ENCODE measurements at places on chromosomes 7 and 10. TPM values are rescaled to one million over a fixed set of nuclear protein-coding genes. Genes with fewer than 3 reads are reported as not detected.

DNA sequence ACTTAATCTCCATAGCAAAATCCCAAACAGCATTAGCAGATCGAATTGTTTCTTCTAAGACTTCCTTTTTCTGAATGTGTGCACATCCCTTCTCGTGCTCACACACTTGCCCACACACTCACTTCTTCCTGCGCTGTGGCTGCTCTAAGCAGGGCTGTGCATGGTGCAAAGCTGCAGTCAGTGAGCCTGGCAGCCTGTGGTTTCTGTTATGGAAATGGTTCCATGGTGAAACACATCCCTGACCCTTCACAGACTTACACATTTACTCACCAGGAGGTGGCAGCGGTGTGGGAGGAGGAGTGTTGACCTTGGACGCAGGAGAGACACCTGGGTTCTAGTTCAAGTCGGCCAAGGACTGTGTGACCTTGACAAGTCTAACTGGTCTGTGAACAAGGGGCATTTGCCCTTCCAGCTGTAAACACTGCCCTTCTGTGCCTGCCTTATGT, 24.9 kb downstream of the MTURN start:
- peak; percentile 48 for DNase-seq

The MALRD1 gene
- not detected for total RNA-seq

DNA sequence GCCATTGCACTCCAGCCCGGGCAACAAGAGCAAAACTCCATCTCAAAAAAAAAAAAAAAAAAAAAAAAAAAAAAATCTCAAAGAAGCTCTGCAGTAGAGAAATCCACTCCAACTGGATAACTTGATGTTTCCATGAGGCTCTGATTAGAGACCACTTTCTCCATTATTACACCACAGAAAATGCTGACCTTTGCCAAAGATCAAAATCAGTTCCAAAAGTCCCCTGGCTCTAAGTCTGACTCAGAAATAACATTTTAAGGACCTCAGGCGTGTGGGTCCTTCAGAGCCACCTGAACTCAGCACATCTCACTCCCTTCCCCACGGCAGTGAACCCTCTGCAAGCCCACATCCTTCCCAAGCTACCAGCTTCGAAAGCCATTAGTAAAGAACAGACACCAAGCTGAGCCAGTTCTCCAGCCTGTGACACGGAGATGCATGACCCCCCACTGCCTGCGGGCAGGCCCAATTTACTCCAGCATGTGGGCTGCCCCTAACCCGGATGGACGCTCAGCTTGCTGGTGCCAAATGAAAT, 13.8 kb upstream of the TMEM120A start:
- DNase-seq: peak; percentile 35

DNA sequence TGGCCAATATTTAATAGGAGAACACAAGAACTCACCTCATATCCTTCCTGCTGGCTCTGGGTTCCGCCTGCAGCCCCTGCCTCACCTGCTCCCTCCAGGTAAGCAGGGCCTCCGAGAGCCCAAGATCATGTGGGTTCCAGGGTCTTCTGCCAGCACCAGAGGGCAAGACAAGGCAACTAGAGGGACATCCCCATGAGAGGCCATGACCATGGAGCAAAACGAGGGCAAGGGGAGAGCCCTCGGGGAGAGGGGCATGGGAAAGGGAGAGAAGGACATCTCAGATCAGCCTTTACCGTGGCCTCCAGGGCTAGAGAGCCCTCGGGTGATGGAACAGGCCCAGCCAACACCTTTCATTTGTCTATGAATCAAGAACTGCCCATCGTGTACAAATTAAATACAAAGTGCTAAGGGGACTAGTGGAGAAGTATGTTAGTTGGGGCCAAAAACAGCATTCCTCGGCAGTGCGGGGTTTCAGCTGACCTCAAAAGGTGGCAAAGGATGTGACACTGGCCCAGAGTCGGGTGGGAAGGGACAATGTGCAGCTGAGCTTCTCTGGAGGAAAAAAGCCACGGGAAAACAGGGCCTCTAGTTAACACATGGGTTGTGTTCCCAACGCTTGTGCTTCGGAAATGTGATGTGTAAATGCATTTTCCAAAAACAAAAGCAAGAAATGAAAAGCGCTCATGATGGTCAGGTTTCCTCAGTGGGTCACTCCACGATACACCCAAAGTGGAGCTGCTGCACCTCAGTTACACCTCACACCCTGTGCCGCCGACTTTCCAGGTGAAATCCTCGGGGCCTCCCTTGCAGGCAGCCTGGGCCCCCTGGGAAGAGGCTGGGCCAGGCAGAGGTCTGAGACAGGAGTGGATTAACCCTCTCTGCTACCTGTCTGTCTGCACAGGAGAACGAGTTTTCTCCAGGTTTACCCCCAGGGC, 2.0 kb downstream of the AOC1 start:
- DNase-seq: no peak

The HOXA7 gene
- not detected for total RNA-seq

The CLCN1 gene
- not detected for total RNA-seq

GRCh38 chr10:91054325-91054724, 133.4 kb upstream of the ANKRD1 start:
- DNase-seq: no peak

The LBX1 gene
- not detected for total RNA-seq

- no peak for DNase-seq
These were observed 489.4 kb downstream of the SEMA3D start for GRCh38 chr7:84697506-84697905.

The INMT gene
- not detected for total RNA-seq

- DNase-seq: no peak
These were observed 148.8 kb upstream of the ZMIZ1 start for GRCh38 chr10:78920011-78920410.

The FGFBP3 gene
- total RNA-seq: 1.2 TPM

Measured in activated naive CD4-positive, alpha-beta T cell treated with anti-CD3 and anti-CD28 coated beads for 36 hours (primary cell).